ENCODE measurements at places on chromosomes 16 and 17.

- no peak for DNase-seq
Measured at GRCh38 chr16:78583441-78583840, 484.0 kb downstream of the WWOX start.

DNA sequence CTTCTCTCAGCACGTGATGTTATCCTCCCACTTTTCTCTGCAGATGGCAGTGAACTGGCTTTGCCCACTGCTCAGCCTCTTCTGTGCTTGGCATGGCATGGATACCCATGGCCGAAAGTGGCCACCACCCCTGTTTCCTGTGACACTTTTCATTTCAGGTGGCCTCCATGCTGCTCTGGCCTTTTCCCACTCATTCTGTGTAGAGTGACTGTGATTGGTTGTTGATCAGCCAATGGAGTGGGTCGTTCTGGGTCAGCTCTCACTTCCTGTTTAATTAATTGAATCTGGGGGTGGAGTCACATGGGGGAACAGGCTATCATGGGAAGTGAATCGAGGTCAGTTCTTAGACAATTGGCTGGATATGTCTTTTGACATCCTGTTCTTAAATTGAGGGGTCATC lies 350.1 kb upstream of the EEF2KMT start:
- DNase-seq = no peak

- no peak for DNase-seq
Measured at GRCh38 chr17:46151762-46152161, 41.5 kb downstream of the KANSL1 start.

GRCh38 chr17:7294614-7295153 lies at the start of gene YBX2:
Gene YBX2 (minus strand): TSS chr17:7294639. CDS start chr17:7294500, 139 bp downstream.
- DNase-seq = no peak

DNA sequence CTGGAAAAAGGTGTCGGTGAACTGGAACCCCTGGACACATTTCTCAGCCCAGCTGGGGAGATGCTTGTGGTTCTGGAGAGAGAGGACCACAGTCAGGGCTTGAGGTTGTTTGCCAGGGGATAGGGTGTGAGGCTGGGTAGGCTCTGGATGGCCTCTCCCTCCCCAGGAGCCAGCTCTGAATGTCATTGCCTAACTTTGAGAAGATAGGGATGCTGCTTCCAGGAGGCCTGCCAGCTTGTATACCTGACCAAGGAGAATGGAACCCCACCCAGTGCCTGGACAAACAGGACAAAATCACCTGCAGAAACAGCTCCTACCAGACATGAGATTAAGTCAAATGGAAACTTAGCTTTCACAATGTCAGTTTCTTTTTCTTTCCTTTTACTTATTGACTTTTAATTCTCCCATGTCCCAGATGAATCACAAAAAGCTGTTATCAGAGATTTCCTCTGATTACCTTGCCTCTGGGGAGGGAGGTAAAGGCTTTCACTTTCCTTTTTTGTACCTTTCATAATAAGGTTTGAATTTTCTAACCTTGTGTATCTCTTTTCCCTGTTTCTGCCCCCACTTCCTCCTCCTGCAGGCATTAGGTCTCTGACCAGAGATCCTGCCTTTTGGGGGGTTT lies 29.8 kb upstream of the PLLP start:
- DNase-seq = no peak

DNA sequence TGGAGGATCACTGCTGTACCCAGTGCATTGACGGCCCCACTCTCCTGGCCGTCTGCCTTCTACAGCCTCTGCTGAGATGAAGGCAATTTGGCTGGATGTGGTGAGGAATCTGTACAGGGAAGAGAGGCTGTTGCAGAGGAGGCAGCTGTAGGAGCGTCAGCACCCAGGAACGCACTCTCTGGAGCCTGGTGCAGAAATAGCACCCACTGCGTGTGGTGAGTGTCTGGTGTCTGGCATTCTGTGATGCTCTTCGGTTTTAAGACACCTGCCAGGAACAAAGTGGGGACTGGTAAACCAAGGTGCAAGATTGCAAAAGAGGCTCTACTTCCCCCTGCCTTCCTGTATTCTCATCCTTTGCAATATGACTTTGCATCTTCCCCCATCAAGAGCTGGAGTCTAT lies 187.5 kb upstream of the SDK2 start:
- DNase-seq = no peak

DNA sequence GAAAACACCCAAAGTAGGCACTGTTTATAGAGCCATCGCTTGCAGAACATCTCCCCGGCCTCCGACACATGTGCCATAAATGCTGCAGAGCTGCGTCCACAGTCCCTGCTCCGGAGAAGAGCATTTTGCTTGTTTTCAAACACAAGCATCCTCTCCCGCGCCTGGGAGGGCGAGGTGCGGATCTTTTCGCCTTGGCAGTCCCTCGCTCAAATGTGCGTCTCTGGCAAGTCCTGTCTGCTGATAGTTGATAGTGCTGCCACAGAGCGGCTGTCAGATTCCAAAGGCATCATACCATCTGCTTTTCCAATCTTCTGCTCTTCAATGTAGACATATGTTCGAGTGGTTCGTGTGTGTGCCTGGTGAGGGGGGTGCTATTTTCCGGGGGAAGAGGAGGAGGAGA lies 603.7 kb downstream of the MAF start:
- DNase-seq = no peak

GRCh38 chr17:18033442-18034099 lies 5.4 kb downstream of the ATPAF2 start:
- no peak for DNase-seq
